ENCODE measurements at places on chromosomes 5 and 9.

GRCh38 chr5:152514827-152515397 lies 109.8 kb upstream of the NMUR2 start:
- DNase-seq = no peak

DNA sequence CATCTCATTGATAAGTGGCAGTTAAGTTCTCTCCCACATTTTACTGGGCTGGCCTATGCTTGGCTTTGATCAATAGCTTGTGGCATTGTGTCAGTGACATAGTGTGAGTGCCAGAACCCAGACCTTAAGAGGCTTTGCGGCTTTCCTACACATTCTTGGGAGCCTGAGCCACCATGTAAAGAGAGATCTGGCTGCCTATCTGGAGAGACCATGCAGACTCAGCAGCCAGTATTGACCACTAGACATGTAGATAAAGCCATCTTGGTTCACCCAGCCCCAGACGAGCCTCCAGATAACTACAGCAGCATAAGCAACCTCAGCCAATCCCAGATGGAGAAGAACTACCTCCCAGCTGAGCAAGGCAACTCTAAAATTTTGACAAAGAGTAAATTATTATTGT lies 28.6 kb downstream of the C9orf153 start:
- DNase-seq = no peak

DNA sequence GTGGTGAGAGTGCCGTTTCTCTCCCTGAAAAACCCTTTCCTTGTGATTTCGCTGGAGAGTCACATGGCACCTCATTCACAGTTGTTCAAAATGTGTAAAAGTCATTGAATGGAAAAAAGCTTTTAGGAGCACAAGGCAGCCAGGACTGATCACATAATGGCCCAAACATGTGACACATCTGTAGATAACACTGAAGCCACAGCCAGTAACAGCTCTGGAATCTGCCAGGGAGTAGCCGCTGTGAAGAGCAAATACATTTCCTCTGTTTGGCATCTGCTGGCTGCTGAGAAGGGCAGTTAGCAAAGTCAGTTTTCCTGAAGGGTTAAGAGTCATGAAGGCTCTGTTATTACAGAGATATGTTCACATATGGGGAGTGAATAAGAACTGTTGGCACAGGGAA lies 271.8 kb downstream of the NNT start:
- DNase-seq = no peak

- no peak for DNase-seq
These were observed 7.6 kb upstream of the SFXN1 start for GRCh38 chr5:175470781-175471180.

DNA sequence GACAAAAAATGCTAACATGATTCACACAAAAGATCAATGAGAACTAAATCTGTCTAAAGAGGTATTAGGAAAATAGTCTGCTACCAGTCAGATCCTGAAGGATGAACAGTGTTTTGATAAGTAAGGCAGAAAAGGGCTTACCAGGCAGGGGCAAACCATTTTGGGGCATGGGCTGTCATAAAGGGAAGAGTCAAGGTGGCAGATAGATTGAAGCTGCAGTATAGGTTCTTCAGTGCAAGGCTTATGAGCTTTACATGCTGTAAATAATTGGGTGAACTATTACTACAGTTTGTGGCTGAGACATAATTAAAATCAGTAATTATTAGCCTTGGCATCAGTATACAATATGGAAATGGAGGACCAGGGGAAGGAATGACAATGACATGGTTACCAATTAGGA lies 21.8 kb downstream of the CSNK1A1 start:
- no peak for DNase-seq

DNA sequence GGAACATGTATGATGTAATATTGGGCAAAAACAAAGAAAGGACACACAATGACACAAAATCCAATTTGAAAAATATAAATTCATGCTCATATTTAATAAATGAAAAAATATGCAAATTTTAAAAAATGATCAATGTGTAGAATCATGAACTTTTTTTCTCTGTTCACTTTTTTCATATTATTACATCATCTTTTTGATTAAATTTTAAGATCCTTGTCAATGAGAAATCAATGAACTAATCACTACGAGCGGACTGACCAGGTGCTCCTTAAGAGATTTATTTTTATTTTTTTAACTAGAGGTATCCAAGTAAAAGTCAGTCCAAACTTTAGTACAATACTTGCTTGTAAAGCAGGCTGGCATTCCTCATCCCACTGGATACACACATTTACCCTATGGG lies 174.1 kb downstream of the CDK5RAP2 start:
- DNase-seq = no peak

DNA sequence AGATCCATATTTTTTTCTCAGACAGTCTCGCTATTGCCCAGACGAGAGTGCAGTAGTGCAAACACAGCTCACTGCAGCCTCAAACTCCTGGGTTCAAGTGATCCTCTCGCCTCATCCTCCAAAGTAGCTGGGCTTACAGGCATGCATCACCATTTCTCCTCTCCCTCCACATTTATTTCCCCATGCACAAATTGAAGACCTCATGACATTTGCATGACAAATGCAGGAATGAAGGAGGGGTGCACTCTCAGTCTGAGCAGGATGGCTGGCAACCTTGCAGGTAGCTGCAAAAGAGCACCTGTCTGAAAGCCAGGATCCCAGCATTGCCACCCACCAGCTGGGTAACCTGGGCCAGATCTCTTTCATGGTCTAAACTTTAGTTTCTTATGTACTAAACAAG lies 111.2 kb downstream of the SH3TC2 start:
- DNase-seq = no peak

GRCh38 chr9:31302620-31303418 lies 1081.6 kb upstream of the ACO1 start:
- no peak for DNase-seq

GRCh38 chr5:149400304-149400703 lies 21.2 kb upstream of the IL17B start:
- DNase-seq = no peak

- no peak for DNase-seq
These were observed 192.9 kb downstream of the FBXL7 start for GRCh38 chr5:15692706-15693381.

DNA sequence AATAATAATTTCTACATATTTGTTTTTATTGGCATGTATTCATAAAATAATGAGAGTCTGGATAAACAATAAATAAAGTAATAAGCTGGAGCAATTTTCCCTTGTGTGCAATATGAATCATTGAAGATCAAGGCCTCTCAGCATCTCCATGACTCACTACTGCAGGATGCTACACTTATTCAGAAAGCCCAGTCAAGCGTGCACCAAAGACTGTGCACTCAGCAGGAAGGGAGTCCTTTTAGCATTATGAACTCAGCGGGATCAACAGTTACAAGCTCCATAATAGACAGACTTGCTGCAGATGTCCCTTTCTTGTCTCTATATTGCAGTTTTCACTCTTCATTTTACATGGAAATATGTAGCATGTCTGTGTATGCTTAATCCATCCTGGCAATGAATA lies 485.3 kb downstream of the CDH9 start:
- no peak for DNase-seq

GRCh38 chr5:135600971-135601381 lies 22.2 kb upstream of the CXCL14 start:
- DNase-seq = no peak

GRCh38 chr5:148565148-148565547 lies 89.2 kb downstream of the HTR4 start:
- no peak for DNase-seq

DNA sequence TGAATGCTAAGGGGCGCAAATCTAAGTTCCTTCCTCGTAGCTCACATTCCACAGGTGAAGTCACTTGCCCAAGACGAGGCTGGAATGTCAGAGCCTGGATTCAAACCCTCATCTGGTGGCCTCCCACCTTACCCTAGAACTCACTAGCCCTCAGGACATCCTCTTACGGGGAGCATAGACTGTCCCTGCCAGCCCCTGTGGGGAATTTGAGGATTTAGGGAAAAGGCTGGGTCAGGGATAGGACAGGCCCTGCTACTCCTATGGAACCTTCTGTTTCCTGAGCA lies 45.0 kb downstream of the IRF1 start:
- no peak for DNase-seq

DNA sequence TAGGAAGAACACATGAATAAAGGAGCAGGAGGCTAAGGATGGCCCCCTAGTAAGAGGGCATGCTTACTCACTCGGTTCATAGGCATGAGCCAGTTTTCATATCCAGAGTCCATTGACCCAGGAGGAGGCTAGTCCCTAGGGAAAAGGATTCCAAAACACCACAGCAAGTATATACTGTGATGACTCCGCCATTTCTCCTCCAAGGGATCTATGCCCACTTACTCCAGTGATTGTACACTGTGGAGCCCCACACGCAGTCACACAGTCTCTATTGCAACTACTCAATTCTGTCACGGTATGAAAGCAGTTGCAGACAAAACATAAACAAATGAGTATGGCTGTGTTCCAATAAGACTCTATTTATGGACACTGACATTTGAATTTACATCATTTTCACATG lies 117.7 kb upstream of the ALDH1B1 start:
- DNase-seq = no peak

DNA sequence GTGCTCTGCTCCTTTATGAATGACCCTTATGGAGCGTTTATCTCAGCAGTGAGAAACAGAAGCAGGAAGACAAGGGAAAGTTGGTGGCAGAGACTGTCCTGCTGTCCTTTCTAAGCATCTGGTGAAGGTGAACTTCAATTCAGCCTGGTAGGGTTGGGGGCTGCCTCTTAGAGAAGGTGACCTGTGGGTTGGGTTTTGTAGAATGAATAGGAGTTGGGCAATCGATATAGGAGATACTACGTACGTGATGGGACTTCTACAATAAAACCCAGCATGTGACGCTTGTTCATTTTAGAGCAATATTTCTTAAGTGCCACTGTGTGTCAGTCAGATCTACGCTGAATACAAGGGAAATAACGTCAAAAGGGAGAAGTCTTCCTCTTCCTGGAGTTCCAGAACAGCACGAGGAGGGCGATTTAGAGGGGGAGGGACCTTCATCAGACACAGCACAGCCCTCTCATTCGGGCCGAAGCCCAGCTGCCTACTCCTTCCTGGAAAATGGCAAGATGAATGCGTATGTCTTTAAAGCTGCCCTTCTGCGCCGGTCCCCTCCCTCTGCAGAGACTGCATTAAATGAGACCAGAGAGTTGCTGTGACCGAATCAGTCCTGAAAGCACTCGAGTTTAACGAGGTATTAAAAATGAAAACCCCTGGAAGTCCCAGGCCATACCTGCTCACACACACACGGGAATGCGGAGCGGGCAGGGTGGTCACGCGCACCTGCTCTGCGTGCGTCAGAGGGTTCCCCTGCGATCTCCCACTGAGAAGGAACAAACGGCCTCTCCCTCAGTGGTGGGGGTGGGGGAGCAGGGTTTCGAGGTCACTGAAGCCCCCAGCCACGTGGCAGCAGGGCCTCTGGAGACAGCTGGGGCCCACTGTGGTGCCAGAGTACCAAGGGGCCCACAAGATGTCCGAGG lies 85.3 kb upstream of the SARDH start:
- DNase-seq = no peak

DNA sequence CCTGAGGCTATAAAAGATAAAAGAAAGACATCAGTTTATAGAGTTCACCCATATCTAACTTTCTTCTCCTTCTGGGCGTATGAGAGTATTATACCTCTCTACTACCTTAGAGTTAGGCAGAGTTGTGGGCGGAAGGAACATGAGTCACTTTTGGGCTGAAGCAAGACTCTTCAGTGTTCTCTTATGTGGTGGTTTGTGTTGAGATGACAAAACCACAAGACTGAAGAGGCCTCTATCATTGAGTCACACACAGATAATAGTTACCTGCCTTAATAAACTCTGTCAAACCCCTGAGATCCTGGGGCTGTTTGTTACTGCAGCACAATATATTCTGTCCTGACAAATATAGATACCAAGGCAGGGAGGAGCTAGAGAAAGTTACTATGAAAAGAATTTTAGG lies 184.2 kb downstream of the EFNA5 start:
- peak; percentile 66 for DNase-seq

DNA sequence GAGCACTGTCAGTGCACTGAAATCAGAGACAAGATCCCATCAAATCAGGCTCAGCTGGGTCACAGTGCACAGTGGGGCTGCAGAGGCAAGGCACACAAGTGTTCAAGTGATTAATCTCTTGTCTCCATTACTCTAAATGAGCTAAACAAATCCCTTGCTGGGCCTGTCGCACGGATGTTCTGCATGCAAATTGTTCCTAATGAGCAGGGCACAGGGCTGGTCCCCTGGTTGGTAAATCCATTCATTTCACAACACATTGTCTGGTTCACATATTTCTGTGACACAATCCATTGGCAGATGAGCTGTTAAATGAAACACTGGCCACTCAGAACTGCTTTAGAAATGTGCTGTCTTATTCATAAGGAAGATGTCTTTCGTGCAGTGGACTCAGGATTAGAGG lies 167.9 kb upstream of the BRINP1 start:
- DNase-seq = no peak

DNA sequence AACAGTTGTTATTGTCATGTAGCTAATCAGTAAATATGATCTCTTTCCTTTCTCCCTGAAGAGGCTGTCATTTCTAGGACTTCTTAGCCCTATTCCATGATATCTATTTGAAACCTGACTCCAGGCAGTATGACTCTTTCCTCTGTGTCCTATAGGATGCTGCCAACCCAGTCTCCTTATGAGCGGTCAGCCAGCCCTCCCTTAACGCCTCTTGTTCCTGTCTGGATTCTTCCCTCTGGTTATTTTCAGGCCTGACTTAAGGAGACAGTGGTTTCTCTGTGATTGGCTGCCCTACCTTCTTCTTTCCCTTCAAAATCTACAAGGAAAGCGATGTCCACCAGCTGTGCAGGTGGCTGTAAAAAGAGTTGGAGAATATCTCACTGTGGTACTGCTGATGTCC lies 19.4 kb upstream of the C5orf63 start:
- no peak for DNase-seq

- no peak for DNase-seq
These were observed 30.9 kb upstream of the SLC46A2 start for GRCh38 chr9:112921549-112921948.

- DNase-seq = no peak
These were observed 722 bp downstream of the CDC42SE2 start for GRCh38 chr5:131264451-131265099.

DNA sequence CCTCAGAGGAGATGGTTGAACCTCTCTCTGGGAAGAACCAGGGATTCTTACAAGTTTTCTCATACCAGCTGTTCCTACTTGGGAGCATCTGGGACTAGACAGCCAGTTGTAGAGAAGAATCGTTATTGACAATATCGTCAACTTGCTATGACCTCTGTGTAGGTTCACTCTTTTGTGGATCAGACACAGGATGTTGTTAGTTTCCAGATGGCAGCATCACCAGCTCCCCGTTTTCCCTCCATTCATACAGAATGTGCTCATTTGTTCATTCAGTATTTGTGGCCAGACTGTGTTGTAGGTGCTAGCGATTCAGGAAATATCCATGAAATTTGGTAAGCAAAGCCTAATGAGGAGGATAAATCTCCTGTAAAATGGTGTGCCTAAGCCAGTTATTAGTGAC lies 3.7 kb downstream of the PDE8B start:
- DNase-seq = no peak

GRCh38 chr5:149666212-149666852 lies 63.8 kb upstream of the PPARGC1B start:
- no peak for DNase-seq

- no peak for DNase-seq
These were observed 15.0 kb downstream of the S1PR3 start for GRCh38 chr9:89006267-89006666.

- no peak for DNase-seq
These were observed 380.8 kb upstream of the CDH18 start for GRCh38 chr5:20368571-20369517.

- DNase-seq = no peak
These were observed 21.7 kb upstream of the ENTREP1 start for GRCh38 chr9:69303331-69303730.

Data from T-helper 2 cell treated with Interferon-gamma antibody and Interleukin-4, amounts not matched to agents 5 μg/mL and 100 μg/mL, for 36 hours (primary cell).